ENCODE measurements at places on chromosomes 3 and 15.

GRCh38 chr15:60602323-60602722 is 123.4 kb upstream of the ICE2 start:
- H3K27ac ChIP-seq = no peak overlapping the region
- H3K36me3 ChIP-seq = no peaks in the 10 kb centered on the region
- no peak overlapping the region for H3K4me3 ChIP-seq
- H3K4me1 ChIP-seq = no peaks in the 10 kb centered on the region
- H3K27me3 ChIP-seq = no peaks in the 10 kb centered on the region

DNA sequence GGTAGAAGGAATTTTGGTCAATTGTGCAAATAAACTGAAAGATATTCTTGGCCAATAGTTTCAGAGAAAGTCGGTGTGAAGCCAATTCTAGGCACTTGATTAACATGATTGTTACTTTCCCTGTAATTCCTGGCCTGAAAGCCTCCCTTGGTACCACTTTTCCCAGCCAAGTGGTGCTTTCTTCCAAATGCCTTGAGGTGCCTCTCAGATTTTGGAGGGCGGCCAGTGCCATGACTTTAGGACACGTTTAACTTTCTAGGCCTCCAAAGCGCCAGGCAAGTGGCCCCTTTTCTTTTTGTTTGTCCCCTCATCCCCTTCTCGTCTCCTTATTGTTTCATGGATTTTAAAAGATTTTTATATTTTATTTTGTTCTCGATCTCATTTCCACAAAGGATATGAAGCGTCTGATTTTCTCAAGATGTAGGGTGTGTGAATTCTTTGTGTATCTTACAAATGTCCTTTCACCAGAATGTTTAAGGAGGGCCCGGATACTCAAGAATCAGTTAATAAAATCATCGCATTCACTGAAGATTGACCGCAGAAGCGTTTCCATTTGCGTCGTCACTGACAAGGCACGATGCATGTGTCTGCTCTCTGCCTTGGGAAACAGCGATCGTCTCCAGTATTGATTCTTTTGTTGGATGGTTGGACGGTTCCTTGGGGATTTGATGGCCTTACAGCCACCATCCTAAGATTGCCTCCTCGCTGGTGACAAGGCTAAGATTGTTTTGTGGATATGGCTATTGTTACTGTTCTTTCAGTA is 87.8 kb downstream of the ASB7 start:
- peaks cover 3% of the 10 kb centered on the region for H3K4me1 ChIP-seq
- H3K4me3 ChIP-seq = no peak overlapping the region
- DNase-seq = no peak
- H3K36me3 ChIP-seq = no peaks in the 10 kb centered on the region
- no peaks in the 10 kb centered on the region for H3K27me3 ChIP-seq

GRCh38 chr3:7713724-7714123 is 787.9 kb upstream of the LMCD1 start:
- no peaks in the 10 kb centered on the region for H3K36me3 ChIP-seq
- no peak overlapping the region for H3K27ac ChIP-seq
- no peak for DNase-seq
- no peaks in the 10 kb centered on the region for H3K4me1 ChIP-seq
- H3K27me3 ChIP-seq = no peaks in the 10 kb centered on the region
- no peak overlapping the region for H3K4me3 ChIP-seq

GRCh38 chr3:141348837-141349236 is 19.5 kb upstream of the ZBTB38 start:
- H3K27me3 ChIP-seq = no peaks in the 10 kb centered on the region
- no peak overlapping the region for H3K4me3 ChIP-seq
- no peak overlapping the region for H3K27ac ChIP-seq
- DNase-seq = no peak
- H3K36me3 ChIP-seq = no peaks in the 10 kb centered on the region
- H3K4me1 ChIP-seq = no peaks in the 10 kb centered on the region

Data from prostate gland (tissue), 2 donors.